Activated CD4-positive, alpha-beta T cell treated with anti-CD3 and anti-CD28 coated beads for 48 hours (primary cell): ENCODE measurements at places on chromosomes 11 and 22.

- no peak for DNase-seq
These were observed 26.0 kb upstream of the HORMAD2 start for GRCh38 chr22:30054067-30054763.

DNA sequence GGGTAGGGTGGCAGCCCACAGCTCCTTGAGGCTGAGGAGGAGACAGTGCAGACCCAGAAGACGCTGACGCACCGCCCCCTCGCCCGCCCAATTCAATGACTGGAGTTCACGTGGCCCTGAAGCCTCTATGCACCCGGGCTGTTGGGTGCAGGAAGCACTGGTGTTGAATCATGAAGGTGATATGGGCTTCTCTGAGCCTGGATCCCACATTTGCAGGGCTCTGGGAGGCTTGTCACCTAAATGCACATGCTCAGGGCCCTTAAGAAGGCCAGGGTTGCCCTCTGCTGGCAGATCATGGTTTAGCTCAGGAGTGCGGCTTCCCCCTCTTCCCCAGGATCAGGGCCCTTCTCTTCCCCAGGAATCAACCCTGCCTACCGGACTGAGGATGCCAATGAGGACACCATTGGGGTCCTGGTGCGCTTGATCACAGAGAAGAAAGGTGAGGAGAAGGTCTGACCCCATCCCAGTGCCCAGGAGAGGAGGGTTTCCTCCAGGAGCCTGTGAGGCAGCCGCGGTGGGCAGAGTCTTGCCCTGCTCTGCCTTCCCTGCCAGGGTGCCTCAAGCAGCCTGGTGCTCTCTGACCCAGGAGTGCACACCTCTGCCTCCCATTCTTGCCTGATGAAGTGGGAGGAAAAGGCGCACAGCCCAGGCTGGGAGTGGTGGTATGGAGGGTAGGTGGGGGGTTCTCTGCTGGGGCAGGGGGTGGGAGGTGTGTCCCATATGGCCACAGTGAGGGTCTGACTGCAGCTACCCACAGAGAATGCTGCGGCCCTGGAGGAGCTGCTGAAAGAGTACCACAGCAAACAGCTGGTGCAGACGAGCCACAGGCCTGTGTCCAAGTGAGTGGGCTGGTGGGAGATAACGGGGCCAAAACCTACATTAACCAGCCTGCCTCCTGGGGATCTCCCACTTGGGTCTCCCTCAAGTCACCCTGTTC, 17.5 kb downstream of the RELT start:
- DNase-seq, result peak; percentile 75

DNA sequence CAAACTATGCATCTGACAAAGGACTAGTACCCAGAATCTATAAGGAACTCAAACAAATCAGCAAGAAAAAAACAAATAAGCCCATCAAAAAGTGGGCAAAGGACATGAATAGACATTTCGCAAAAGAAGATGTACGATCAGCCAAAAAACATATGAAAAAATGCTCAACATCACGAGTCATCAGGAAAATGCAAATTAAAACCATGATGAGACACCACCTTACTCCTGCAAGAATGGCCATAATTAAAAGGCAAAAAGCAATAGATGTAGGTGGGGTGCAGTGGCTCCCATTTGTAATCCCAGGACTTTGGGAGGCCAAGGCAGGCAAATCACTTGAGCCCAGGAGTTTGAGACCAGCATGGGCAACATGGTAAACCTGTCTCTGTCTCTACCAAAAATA, 10.4 kb upstream of the OR10V1 start:
- DNase-seq, result no peak

GRCh38 chr11:131760091-131761061, 390.0 kb downstream of the NTM start:
- no peak for DNase-seq

GRCh38 chr11:34855754-34856095, 60.5 kb downstream of the APIP start:
- no peak for DNase-seq

GRCh38 chr11:3044004-3044403, 13.2 kb downstream of the CARS1 start:
- DNase-seq, result no peak

DNA sequence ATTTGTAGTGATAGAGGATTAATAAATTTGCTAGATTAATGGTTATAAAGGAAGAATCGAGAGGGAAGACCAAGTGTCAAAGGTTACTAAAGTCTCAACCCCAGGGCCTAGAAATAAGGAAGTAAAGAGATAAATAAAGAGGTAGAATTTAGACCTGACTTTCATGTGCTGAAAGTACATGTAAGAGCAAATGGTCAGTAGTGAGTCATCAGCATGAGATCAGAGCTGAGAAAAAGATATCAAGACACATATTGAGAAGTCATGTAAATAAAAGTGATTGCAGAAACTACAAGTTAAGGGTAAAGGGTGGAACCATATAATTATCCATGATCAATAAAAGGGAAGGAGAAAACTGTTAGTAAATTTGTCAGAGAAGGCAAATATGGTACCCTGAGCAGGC, 1.4 kb upstream of the OR8B8 start:
- DNase-seq, result no peak

- DNase-seq, result no peak
These were observed 389.7 kb downstream of the BRD1 start for GRCh38 chr22:49437956-49438355.

DNA sequence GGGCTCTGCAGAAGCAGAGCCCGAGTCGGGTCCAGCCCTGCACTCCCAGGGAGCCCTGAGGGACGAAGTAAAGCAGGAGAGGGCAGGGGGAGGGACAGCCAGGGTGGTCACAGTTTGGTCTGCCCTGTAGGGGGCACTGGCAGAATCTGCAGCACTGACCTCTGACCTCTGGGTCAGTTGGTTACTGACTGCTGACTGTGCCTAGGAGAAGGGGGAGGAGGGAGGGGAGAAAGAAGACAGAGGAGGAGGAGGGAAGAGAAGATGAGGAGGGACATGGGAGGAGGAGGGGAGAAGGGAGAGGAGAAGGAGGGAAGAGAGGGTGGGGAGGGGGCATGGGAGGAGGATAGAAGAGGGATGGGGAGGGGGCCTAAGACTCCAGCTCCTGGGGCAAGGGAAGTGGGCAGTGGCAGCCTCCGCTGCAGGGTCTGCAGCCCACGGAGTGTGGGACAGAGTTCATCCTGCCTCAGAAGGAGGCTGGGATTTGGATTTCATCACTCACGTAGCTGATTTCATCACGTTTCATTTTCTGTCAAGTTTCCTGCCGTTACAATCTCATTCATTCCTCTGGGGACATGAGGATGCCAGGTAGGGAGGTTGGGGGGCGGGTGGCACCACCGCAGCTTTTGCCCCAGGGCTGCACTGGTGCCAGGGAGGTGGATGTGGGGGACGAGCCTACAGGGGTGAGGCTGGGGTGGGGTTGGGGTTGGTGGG, 55.2 kb downstream of the FLRT1 start:
- DNase-seq, result no peak

DNA sequence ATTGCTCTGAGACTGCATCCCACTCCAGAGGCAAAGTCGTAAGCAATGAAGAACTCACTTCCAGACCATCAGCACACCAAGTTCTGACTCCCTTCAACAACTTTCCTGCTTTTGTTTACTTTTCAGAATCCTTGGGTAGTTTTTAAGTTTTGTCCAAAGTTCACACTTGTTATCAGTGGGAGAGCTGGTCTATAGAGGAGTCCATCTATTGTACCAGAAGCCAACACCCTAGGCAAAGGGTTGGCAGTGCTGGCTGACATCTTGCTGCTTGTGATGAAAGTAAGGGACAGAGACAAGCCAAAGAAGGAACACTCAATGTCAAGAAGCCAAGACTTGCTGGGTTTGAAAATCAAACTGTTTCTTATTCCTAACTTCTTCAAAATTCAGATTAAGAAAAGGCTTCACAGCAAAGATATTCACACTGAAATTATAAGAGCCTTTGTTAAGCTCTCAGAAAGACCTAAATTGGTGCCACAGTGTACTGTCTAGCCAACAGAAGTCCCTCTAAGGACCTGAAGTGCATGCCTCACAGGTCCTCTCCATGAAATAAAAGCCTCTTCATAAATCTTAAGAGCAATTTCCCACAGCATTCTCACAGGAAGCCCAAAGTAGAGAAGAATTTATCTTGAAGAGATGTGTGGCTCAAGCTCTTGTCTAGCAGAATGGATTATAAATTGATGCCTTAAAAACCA, 21.5 kb upstream of the LINC01488 start:
- no peak for DNase-seq

DNA sequence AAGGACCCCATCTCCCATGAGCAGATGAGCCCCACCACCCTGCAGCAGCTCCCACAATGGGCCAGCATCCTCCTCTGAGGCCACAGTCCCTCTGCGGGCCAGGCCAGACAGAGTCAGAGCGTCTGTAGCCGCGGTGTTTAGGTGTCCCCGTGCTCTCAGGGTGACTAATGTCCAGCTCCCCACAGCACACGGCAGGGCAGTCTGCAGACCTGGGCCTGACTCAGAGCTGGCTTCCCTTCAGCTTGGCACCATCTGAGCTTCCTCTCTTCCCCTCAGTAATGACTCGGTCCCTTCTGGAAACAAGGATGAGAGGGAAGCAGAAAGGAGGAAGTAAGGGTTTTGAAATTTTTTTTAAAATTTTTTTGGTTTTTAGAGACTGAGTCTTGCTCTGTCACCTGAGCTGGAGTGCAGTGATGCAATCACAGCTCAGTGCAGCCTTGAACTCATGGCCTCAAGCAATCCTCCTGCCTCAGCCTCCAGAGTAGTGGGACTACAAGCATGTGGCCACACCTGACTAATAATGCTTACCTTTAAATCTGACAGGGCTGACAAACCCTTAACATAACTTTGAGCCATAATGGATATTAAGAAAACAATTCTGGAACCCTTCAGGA, 28.5 kb downstream of the LRRC74B start:
- no peak for DNase-seq

- no peak for DNase-seq
These were observed 6.1 kb upstream of the WBP2NL start for GRCh38 chr22:41992496-41992895.

DNA sequence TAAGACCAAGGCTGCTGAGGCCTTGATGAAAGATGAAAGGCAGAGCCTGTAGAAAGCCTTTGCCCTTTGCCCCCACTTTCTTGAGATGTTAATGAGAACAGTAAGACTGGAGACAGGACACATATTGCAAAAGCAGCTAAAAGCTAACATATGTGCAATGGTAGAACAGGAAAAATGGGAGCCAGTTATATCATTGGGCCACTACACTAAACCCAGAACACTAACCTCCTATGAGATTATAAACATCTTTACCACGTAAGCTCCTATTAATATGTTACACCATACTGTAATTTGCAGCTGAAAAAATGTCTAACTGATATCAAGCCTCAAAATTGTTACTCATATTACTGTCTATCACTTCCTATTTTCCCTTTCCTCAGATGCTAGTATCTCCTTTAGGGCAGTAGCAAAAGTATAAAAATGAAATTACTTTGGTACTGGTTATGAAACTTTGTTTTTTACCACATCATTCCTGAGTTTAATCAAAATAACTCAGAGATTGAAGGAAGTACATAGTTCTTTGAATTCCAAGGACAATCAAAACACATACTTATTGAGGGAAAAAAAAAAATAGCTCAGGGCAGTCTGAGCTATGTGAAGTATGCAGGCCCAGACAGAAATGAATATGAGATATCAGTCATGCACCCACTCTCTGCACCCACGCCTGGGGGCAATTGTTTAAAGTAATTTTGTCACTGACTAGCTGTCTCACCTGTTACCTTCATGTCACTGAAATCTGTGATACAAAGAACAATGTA, 9.1 kb downstream of the HPS5 start:
- DNase-seq, result no peak

DNA sequence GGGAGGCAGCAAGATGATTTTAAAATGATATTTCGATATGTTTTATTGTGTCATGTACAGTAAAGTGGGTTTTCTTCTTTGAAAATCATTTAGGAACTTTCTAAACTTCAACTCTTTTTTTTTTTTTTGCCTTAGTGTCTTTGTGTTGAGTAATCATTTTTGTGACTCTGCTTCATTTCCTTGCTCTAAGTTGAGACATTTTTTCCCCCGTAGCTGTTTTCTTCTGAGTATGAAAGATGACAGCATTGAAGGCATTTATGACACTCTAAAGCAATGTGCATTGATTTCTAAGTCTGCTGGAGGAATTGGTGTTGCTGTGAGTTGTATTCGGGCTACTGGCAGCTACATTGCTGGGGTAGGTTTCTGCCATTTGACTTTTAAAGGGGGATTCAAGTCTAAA, 23.5 kb downstream of the RRM1 start:
- DNase-seq, result no peak

DNA sequence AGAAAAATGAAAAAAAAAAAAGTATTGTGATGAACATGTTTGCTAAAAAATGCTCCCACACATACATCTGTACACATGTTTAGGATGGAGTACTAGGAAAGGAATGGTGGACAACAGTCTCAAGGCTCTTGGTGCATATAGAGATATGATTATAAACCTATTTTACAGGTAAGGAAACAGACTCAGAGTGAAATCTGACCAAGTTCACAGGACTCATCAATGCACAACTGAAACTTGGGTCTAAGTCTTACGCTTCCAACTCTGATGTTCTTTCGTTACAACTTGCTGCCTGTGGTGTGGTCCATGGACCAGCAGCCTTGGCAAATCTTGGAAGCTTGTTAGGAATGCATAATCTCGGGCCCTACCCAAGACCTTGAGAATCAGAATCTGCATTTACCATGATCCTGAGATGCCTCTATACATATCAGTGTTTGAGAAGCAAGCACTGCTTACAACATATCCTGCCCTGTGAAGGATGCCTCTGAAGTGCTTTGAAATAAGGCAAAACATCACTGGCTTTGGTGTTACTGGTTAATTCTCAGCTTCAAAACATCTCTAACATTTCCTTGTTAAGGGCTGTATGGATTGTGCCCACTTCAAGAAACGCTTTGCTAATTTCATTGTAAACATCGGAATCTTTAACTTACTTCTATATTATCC, 39.9 kb upstream of the NUP160 start:
- DNase-seq, result no peak

DNA sequence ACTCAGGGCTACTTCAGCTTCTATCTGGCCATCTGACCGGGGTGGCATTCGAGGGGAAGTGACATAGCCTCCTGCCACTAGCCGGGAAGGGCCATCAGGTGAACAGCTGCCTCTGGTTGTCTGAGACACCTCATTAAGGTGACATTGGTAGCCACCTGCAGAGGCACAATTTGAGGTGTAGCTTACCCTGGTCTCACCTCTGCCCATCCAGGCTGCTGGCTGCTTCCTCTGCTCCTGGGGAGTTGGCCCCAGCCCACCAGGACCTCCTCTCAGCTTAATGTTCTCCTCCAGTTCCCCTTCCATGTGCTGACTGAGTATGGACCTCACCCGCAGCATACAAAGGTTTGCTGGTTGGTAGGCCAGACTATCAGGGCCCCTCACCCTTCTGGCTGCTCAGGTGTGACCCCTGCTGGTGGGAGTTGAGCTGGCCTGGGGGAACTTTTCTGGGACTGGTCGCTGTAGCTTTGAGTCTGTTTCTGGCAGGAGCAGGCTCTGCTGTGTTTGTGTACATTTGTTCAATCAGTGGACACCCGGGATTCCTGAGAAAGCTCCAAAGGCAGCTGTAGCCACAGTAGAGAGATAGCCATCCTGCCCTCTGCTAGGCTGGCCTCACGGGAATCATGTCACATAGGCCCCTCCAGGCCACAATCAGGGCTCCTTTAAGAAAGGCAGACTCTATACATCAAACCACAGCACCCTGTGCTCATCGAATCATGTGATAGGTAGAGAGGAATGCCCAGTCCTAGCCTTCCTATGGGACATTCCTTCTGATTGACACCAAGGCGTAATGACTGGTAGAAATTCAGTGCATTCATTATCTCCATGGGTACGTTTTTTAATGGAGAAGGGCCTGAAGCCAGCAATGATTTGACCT, 295.1 kb upstream of the PLET1 start:
- DNase-seq, result peak; percentile 84
